ENCODE measurements at places on chromosomes 1 and 21. TPM values are rescaled to one million over a fixed set of nuclear protein-coding genes. Genes with fewer than 3 reads are reported as not detected.

DNA sequence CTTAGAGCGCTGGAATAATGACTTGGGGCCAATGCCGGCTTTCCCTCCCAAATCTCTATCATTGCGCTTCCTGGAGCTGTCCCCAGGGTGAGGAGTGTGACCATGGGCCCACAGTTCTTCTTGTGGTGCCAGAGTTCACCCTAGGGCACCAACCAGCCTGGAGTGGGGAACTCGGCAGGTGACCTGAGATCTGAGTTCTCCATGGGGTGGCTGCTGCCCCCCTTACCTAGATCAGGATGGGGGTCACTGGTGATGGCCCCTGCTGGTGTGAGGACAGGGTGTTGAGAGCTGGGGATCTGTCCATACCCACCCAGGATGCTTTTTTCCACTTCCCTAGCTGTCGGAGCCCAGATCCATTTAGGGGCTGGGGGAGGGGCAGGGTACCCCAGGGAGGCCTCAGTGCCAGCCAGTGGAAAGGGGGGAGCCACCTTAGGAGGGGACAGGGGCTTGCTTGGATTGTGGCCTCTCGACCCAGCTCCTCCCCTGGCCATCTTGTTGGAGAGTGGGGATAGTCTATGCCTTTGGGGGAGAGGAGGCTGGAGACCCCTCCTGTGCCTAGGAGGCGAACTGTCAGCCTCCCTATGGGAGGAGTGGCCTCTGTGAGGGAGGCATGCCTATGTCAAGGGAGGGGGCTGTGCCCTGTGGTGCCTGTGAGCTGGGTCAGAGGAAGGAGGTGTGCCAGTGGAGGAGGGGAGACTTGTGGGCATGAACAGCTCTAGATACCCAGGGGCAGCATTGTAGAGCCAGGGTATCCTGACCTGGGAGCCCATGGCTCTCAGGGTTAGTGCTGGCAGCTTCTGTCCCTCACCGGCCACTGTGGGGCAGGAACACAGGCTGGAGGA lies 1.7 kb downstream of the FOXO6 start:
- H3K27me3 ChIP-seq: peaks cover 78% of the 10 kb centered on the region
- H3K4me1 ChIP-seq: peaks cover 60% of the 10 kb centered on the region
- H3K27ac ChIP-seq: no peak overlapping the region

GRCh38 chr1:7645751-7646048 lies 125.4 kb upstream of the VAMP3 start:
- no peaks in the 10 kb centered on the region for H3K27me3 ChIP-seq
- H3K36me3 ChIP-seq: no peaks in the 10 kb centered on the region
- DNase-seq: no peak
- peaks cover 14% of the 10 kb centered on the region for H3K4me1 ChIP-seq

GRCh38 chr1:217214551-217214950 lies 416.3 kb downstream of the GPATCH2 start:
- H3K4me1 ChIP-seq: no peaks in the 10 kb centered on the region
- no peak overlapping the region for H3K27ac ChIP-seq
- H3K4me3 ChIP-seq: no peak overlapping the region
- H3K36me3 ChIP-seq: no peaks in the 10 kb centered on the region
- no peaks in the 10 kb centered on the region for H3K27me3 ChIP-seq
- no peak for DNase-seq

DNA sequence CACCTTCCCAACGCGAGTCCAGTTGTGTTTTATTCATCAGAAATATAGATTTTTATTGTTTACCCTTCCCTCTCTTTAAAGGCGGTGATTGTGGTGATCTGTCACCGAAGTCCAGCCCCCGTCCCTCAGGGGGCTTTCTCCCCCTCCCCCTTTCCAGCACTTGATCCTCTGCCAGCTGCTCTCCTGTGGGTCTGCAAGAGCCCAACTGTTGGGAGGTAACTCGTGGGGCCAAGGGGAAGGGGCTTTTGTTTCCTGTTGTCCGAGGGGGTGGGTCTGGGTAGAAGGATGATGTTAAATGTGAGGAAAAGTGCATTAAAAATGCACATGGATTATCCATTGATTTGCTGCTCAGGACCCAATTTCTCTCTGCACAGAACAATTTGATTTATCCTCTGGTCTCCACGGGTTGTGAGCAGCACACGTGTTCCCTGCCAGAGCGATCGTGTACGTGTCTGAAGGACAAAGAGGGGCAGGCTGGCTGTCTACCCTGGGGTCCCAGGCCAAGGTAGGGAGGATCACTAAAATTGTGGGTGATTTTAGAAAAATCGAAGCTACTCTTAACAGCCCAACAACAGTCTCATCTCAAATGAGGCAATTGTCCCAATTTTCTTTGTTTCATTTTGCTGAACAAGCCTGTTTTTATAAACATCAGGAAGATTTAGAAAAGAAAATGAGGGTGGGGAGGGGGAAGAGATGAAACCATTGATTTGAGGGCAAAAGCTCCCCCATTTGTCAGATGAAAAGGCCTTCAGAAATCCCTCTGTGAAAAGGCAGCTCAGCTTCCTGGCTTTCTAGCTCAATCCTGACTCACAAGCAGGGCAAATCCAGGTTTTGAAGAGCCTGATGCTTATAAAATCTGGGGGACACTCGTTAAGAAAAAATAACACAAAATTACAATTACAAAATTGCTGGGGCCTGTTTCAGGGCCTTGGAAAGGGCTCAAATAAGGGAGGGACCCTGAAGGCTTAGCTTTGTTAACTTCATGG lies 176.2 kb downstream of the RHOU start:
- H3K27me3 ChIP-seq: peaks cover 2% of the 10 kb centered on the region
- H3K27ac ChIP-seq: no peak overlapping the region
- peaks cover 3% of the 10 kb centered on the region for H3K36me3 ChIP-seq
- H3K4me1 ChIP-seq: peaks cover 30% of the 10 kb centered on the region
- no peak for DNase-seq

- peaks cover 6% of the 10 kb centered on the region for H3K4me1 ChIP-seq
- peaks cover 18% of the 10 kb centered on the region for H3K36me3 ChIP-seq
- peak overlapping the region; percentile 87 for H3K27ac ChIP-seq
- H3K27me3 ChIP-seq: no peaks in the 10 kb centered on the region
Measured at GRCh38 chr1:21267191-21268077, 22.8 kb downstream of the ECE1 start.

DNA sequence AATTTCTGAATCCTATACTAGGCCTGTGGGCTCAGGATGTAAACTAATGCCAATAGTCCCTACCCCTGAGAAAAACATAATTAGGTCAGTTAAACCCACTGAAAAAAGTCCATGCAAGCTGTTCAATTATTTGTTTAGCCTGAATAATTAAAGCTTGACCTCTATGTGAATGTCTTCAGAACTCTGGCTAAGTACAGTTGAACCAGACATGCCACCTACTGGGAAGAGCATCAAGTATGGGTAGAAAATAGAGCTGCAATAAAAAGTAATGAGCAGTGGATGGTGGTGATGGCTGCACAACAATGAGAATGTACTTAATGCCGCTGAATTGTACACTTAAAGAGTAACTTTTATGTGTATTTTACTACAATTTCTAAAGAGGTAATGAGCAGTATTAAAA lies 23.6 kb upstream of the SLC19A2 start:
- H3K4me3 ChIP-seq: no peak overlapping the region
- H3K27ac ChIP-seq: no peak overlapping the region
- no peak for DNase-seq

DNA sequence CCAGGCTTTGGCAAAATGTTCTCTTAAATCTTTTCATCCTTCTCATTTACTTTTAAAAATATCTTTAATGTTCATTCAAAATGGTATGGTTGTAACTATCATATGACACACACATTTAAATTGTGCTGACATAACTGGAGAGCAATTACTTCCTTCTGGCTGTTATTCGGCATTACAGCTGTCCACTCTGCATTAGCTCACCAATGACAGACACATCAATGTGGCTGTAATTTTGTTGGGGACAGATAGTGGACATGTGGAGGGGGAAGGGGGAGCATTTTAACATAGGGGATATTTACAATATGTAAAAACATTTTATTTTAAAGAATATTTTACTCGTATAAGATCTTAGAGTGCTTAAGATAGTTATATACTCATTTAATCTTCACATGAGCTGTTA lies 319.8 kb downstream of the HMCN1 start:
- H3K4me1 ChIP-seq: no peaks in the 10 kb centered on the region
- no peak overlapping the region for H3K27ac ChIP-seq
- H3K27me3 ChIP-seq: no peaks in the 10 kb centered on the region
- no peak for DNase-seq

GRCh38 chr1:37657620-37658412 lies 23.1 kb upstream of the RSPO1 start:
- DNase-seq: no peak
- H3K36me3 ChIP-seq: no peaks in the 10 kb centered on the region
- no peak overlapping the region for H3K4me3 ChIP-seq
- H3K4me1 ChIP-seq: peaks cover 16% of the 10 kb centered on the region
- H3K27me3 ChIP-seq: peaks cover 13% of the 10 kb centered on the region

GRCh38 chr1:32988665-32989064 lies 24.1 kb upstream of the RNF19B start:
- DNase-seq: no peak
- H3K4me1 ChIP-seq: peaks cover 37% of the 10 kb centered on the region
- H3K36me3 ChIP-seq: no peaks in the 10 kb centered on the region
- no peak overlapping the region for H3K27ac ChIP-seq

- H3K4me3 ChIP-seq: no peak overlapping the region
- H3K27ac ChIP-seq: no peak overlapping the region
- H3K27me3 ChIP-seq: no peaks in the 10 kb centered on the region
- DNase-seq: no peak
Measured at GRCh38 chr1:234994436-234995295, 134.0 kb downstream of the TOMM20 start.

DNA sequence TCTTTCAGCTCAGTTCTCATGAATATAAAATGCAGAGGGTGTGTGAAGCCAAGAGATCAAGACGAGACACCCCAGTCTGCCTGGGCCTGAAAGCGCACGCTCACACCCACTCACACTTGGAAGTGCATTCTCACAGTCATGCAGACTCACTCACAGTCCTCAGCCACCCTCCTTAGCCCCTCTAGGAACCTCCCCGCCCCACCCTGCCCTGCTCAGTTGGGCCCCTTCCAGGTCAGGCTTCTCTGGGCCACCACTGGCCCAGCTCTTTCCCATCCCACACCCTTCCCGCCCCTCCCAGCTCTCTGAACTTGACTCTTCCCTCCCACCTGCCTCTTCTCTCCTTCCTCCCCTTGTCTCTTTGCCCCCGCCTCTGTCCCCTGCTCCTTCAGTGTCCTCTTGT lies 93.8 kb downstream of the EPHB2 start:
- H3K27ac ChIP-seq: 0 out of 2 replicates have a peak overlapping the region, but pooled peaks have one; percentile 23
- no peak for DNase-seq
- H3K4me1 ChIP-seq: peaks cover 33% of the 10 kb centered on the region
- no peaks in the 10 kb centered on the region for H3K36me3 ChIP-seq
- no peak overlapping the region for H3K4me3 ChIP-seq

DNA sequence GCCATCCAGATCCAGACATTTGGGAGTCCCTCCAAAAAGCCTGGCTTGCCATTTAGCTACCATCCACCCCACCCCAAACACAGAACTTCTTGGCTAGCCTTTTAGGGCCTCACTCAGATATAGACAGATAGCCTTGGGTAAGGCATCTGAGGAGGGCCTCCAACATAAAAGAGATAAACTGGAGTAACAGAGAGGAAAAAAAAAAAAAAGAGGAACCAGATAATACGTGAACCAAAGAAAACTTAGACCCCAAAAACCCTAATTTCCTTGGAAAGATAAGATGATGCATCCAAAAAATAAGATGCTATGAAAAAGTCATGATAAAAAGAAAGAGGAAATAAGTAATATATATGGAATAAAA lies 19.8 kb upstream of the LSS start:
- no peak overlapping the region for H3K27ac ChIP-seq
- H3K4me1 ChIP-seq: no peaks in the 10 kb centered on the region
- H3K36me3 ChIP-seq: peaks cover 76% of the 10 kb centered on the region
- no peak for DNase-seq
- no peaks in the 10 kb centered on the region for H3K27me3 ChIP-seq
- no peak overlapping the region for H3K4me3 ChIP-seq

GRCh38 chr1:89176971-89177370 lies 1.2 kb upstream of the GBP7 start:
- no peak for DNase-seq
- H3K36me3 ChIP-seq: no peaks in the 10 kb centered on the region

DNA sequence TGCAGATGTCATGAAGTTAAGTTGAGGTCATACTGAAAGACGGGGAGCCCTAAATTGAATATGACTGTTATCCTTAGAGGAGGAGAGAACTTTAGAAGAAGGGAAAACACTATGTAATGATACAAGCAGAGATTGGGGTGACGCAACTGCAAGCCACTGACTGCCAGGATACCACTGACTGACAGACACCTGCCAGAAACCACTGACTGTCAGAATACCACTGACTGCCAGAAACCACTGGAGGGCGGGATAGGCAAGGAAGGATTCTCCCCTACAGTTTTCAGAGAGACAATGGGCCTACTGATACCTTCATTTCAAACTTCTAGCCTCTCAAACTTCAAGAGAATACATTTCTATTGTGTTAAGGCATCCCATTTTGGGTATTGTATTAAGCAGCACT lies 388.7 kb downstream of the USH2A start:
- H3K36me3 ChIP-seq: no peaks in the 10 kb centered on the region
- H3K4me1 ChIP-seq: peaks cover 6% of the 10 kb centered on the region
- no peaks in the 10 kb centered on the region for H3K27me3 ChIP-seq
- no peak overlapping the region for H3K4me3 ChIP-seq
- DNase-seq: peak; percentile 47

GRCh38 chr1:157540852-157541251 lies 11.5 kb downstream of the FCRL5 start:
- H3K27me3 ChIP-seq: peaks cover 6% of the 10 kb centered on the region
- H3K36me3 ChIP-seq: peaks cover 27% of the 10 kb centered on the region

DNA sequence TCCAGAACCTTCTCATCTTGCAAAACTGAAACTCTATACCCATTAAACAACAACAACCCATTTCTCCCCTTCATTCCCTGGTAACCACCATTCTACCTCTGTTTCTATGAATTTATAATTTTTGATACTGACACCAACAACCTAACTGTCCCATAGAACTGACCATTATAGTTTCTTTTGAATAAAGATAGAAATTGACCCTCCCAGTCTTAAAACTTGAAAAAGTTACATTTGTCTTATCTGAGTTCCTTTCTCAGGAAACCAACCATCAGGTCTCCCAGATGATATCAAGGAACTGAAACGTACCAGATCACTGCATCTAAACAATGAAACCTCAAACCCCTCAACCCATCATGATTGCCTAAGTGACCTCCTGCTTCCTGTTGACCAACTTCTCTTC lies 27.1 kb downstream of the RNF115 start:
- H3K4me3 ChIP-seq: no peak overlapping the region
- peaks cover 35% of the 10 kb centered on the region for H3K36me3 ChIP-seq
- no peaks in the 10 kb centered on the region for H3K27me3 ChIP-seq
- H3K27ac ChIP-seq: no peak overlapping the region
- H3K4me1 ChIP-seq: peaks cover 6% of the 10 kb centered on the region

GRCh38 chr1:44401256-44402228 lies 3.5 kb upstream of the RNF220 start:
- no peak for DNase-seq
- H3K4me3 ChIP-seq: no peak overlapping the region
- no peak overlapping the region for H3K27ac ChIP-seq
- no peaks in the 10 kb centered on the region for H3K36me3 ChIP-seq

Gene TLCD4
- 3.5 TPM for total RNA-seq

Gene ABCG1
- 4.0 TPM for total RNA-seq

Gene PPCS
- total RNA-seq: 36.8 TPM

Gene CFAP126
- not detected for total RNA-seq

Gene FCAMR
- total RNA-seq: not detected

Gene C1QA
- total RNA-seq: 0.50 TPM

Gene CYP2J2
- total RNA-seq: 0.46 TPM

Gene LMX1A
- not detected for total RNA-seq

Gene TINAGL1
- 8.4 TPM for total RNA-seq

All from WTC11 (cell line).